CD8-positive, alpha-beta memory T cell (primary cell): ENCODE measurements at places on chromosomes 2 and 18.

DNA sequence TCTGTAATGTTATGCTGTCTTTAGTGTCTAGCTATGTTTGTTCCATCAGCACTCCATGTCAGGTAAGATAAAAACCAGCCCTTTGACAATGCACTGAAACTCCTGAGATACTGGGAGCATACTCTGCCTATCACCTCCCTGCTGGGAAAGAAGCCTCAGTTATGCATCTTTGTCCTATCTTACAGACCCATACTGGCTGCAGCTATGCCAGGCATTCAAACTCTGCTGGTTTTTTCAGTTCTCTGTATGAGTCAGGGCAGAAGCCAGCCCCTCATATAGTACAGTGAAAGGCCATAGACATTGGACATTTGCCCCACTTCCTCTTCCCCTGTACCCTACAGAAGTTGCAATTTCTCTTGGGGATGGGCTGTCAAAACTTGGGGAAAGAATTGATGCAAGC, 181.1 kb upstream of the RGPD4 start:
- H3K4me1 ChIP-seq = no peaks in the 10 kb centered on the region
- H3K27me3 ChIP-seq = no peaks in the 10 kb centered on the region
- H3K27ac ChIP-seq = no peak overlapping the region
- no peak for DNase-seq

DNA sequence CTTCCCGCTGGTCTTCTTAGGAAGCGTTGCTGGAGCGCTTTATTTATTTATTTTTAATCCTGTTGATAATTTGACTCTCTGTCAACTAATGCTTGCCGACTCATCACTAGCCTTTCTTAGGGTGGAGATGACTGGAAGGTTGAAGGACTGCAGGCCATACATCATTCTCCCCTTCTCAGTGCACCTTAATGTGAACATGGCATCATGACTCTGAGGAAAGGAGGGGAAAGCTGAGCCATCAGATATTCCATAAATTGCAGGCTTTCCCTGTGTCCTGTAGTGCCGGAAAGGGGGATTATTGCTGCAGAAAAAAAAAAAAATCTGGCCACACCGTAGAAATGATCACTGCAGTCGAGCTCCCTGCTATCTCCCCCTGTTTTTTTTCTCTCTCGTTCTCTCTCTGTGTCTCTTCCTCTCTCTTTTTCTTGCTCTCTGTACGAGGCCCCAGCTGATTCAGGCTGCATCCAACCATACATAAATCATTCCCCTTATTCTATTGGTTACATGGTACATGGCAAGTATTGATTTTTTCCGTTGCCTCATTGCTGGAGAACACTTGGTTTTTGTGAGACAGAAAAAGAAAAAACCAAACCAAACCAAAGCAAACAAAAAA, 125.8 kb upstream of the EFEMP1 start:
- DNase-seq = no peak
- no peak overlapping the region for H3K27ac ChIP-seq
- no peaks in the 10 kb centered on the region for H3K36me3 ChIP-seq
- no peaks in the 10 kb centered on the region for H3K27me3 ChIP-seq
- no peaks in the 10 kb centered on the region for H3K4me1 ChIP-seq
- no peak overlapping the region for H3K4me3 ChIP-seq

- no peaks in the 10 kb centered on the region for H3K4me1 ChIP-seq
- no peak for DNase-seq
- no peaks in the 10 kb centered on the region for H3K36me3 ChIP-seq
- H3K27ac ChIP-seq = no peak overlapping the region
- H3K27me3 ChIP-seq = no peaks in the 10 kb centered on the region
These were observed 193.2 kb downstream of the ICOS start for GRCh38 chr2:204129591-204130294.

DNA sequence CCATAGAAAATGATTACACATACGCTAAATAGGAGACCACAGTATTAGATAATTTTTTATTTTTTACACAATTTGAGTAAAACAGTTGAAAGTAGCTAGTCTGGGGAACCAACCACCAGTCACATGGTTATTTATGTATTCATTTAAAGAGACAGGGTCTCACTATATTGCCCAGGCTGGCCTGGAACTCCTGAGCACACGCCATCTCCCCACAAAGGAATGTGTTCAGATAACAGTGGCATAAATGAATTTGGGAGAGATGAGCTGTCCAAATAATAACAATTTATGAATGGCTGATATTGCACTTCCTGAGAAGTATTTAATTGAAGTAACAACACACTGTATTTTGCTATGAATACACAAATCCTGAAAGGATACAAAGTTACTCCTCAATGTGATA, 39.7 kb downstream of the KIDINS220 start:
- peaks cover 38% of the 10 kb centered on the region for H3K36me3 ChIP-seq
- H3K4me1 ChIP-seq = no peaks in the 10 kb centered on the region
- H3K4me3 ChIP-seq = no peak overlapping the region
- H3K27me3 ChIP-seq = no peaks in the 10 kb centered on the region

DNA sequence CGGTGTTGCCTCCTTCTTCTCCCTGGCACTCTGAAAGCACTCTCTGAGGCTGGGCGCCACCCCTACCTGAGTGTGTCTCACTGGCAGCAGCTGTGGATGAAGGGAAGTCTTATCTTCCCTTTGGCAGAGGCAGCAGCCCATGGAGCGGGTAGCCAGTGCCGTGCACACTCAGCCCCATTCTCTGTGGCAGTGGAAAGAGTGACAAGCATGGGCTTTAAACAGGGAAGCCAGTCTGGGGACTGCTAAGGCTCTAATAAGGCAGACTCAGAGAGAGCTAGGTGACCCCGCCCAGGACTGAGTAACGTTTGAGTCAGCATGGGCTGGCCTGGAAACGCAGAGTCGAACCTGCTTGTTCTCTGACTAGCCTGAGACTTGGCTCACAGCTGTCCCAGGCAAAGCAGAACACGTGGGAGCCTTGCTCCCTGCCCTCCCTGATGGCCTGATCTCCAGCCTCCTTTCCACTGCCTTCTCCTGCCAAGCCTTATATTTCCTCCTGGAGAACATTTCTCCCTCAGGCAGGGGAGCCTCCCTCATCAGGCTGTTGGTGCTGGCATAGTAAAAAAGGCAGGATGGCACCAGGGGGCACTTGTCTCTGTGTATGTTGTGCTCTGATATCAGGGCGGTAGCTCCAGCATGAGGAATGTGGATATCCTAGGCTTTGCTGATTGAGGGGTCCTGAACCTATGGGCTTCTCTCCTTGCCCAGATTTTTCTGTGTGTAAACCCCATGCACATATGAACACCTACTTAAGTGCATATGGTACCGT, 93.9 kb upstream of the LGALSL start:
- H3K36me3 ChIP-seq = no peaks in the 10 kb centered on the region
- no peak for DNase-seq
- no peak overlapping the region for H3K27ac ChIP-seq
- no peak overlapping the region for H3K4me3 ChIP-seq
- no peaks in the 10 kb centered on the region for H3K27me3 ChIP-seq
- H3K4me1 ChIP-seq = no peaks in the 10 kb centered on the region

DNA sequence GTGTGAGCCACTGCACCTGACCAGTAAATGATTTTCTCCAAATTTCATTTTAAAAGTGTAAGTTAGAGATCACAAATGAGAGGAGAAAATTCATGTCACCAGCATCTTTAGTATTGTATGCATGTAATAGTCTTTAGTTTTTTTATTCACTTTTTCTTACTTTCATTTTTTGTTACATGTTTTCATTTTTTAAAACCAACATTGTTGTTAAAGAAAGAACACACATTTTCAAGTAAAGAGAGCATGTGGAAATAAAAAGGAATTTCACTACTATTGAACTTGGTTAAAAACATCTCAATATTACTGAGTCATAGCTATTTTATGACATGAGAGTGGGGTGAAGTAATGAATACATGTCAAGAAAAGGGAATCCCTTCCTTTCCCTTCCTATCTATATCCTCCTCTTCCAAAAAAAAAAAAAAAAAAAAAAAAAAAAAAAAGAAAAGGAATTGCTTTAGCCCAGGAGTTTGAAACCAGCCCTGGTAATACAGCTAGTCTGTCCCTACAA, 29.1 kb upstream of the PMAIP1 start:
- H3K27ac ChIP-seq = no peak overlapping the region
- H3K4me3 ChIP-seq = no peak overlapping the region
- H3K27me3 ChIP-seq = no peaks in the 10 kb centered on the region
- H3K36me3 ChIP-seq = no peaks in the 10 kb centered on the region
- H3K4me1 ChIP-seq = no peaks in the 10 kb centered on the region

GRCh38 chr2:136259551-136259950, 141.6 kb upstream of the CXCR4 start:
- no peaks in the 10 kb centered on the region for H3K4me1 ChIP-seq
- H3K4me3 ChIP-seq = no peak overlapping the region
- no peaks in the 10 kb centered on the region for H3K36me3 ChIP-seq
- H3K27me3 ChIP-seq = no peaks in the 10 kb centered on the region
- no peak overlapping the region for H3K27ac ChIP-seq
- no peak for DNase-seq

DNA sequence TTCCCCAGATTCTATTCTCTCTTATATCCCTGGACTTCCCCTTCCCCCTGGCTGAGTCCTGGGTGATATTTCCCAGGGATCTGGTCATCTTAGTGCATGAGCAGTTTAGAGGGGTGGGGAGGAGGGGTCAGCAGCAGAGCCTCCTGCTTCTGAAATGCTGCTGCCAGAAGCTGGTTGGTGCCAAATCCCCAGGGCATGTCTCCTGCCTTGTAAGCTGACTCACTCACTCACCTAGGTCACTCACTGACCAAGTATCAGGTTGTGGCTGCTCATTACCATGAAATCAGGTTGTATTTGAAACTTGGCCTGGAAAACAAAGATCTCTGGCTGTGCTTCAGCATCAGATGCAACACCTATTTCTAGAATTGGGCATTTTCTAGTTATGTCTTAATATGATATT, 14.3 kb downstream of the GPR39 start:
- DNase-seq = no peak
- H3K27ac ChIP-seq = no peak overlapping the region
- H3K27me3 ChIP-seq = no peaks in the 10 kb centered on the region
- H3K36me3 ChIP-seq = no peaks in the 10 kb centered on the region
- no peak overlapping the region for H3K4me3 ChIP-seq

GRCh38 chr2:224017957-224018356, 21.1 kb downstream of the SERPINE2 start:
- H3K36me3 ChIP-seq = no peaks in the 10 kb centered on the region
- no peak overlapping the region for H3K4me3 ChIP-seq
- H3K27me3 ChIP-seq = no peaks in the 10 kb centered on the region
- no peaks in the 10 kb centered on the region for H3K4me1 ChIP-seq
- DNase-seq = no peak

DNA sequence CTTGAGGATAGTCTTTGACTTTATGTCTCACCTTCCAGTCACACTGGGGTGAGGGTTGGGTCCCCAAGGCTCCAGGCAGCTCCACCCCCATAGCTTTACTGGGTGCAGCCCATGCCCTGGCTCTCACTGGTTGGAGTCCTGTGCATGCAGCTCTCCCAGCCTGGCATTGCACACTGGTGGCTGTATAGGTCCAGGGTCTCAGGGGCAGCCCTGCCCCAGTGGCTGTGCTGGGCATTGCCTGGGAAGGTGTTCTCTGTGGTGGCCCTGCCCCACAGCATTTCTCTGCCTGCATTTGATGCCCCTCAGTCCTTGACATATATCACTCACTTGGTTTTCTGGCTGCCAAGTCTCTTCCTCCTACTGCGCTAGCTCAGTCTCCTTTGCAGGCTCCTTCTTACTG, 21.2 kb downstream of the MPHOSPH10 start:
- no peaks in the 10 kb centered on the region for H3K4me1 ChIP-seq
- no peaks in the 10 kb centered on the region for H3K27me3 ChIP-seq
- H3K36me3 ChIP-seq = peaks cover 23% of the 10 kb centered on the region
- H3K4me3 ChIP-seq = no peak overlapping the region

- H3K27ac ChIP-seq = no peak overlapping the region
- H3K27me3 ChIP-seq = no peaks in the 10 kb centered on the region
- H3K36me3 ChIP-seq = peaks cover 4% of the 10 kb centered on the region
- DNase-seq = no peak
- no peak overlapping the region for H3K4me3 ChIP-seq
These were observed 11.6 kb downstream of the TMX3 start for GRCh38 chr18:68703326-68703725.

- no peaks in the 10 kb centered on the region for H3K27me3 ChIP-seq
- H3K4me1 ChIP-seq = no peaks in the 10 kb centered on the region
- H3K27ac ChIP-seq = no peak overlapping the region
- no peak for DNase-seq
- no peak overlapping the region for H3K4me3 ChIP-seq
- no peaks in the 10 kb centered on the region for H3K36me3 ChIP-seq
These were observed 76.2 kb downstream of the FAM168B start for GRCh38 chr2:131016826-131017741.

DNA sequence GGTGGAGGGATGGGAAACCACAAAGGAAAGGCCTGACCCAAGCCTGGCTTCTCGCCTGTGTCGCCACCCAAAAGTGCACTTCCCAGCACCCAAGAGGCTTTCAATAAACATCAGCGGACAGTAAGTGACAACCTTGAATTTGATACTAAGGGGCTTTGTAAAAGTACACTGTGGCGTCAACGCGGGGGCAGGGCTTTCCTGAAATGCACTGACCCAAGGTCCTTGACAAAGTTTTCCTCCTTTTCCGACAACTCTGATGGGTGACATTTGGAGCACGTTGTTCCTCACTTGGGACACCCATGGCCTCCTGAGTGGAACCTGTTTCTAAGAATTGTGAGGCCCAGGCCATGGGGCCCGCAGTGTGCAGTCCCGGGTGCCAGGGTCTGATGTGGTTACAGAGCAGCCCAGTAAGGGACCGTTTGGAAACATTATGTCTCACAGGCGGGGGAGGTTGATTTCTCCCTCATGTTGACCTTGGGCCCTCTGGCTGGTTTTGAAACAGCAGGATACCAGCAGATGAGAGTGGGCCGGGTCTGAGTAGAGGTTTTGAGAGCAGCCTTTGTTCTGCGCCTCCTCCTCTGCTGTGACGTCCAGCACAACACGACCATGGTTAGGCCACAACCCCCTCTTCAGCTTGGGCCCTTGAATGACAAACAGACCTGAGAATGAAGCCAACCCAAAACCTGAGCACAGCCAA, 2.8 kb upstream of the ZBTB14 start:
- H3K27me3 ChIP-seq = no peaks in the 10 kb centered on the region
- no peak for DNase-seq
- H3K36me3 ChIP-seq = no peaks in the 10 kb centered on the region
- peaks cover 18% of the 10 kb centered on the region for H3K4me1 ChIP-seq
- no peak overlapping the region for H3K4me3 ChIP-seq
- no peak overlapping the region for H3K27ac ChIP-seq
